ENCODE measurements at places on chromosomes 2 and 18.
A peak's percentile ranks its signal among the peaks of the same experiment; 100 is the strongest.

DNA sequence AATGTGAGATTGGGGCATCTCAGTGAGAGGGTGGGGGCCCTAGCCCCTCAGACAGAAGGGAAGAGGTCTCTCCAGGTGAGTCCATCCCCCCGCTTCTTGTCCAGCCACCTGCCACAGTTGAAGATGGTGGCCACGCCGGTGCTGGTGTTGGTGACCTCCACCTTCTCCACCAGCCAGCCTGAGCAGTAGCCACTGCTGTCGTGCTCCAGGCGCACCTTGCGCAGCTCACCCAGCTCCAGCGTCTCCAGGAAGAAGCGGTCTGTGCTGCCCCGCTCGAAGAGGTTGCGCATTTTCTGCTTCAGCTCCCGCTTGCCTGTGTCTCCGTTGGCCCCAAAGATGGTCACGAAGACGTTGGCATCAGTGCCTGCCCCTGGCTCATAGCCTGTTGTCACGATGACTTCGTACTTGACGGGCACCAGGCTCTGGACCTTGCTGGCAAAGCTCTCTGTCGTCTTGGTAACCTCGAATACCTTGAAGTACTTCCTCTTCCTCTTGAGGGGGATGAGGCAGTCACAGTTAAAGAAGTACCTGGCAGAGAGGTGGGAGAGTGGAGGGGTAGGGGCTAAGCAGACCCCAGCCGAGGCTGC lies 179.5 kb downstream of the LOXHD1 start:
- no peak for DNase-seq

- DNase-seq = no peak
Observed at GRCh38 chr2:52502476-52502860, 1265.1 kb upstream of the CHAC2 start.

GRCh38 chr2:133837441-133838094 lies 269.3 kb upstream of the NCKAP5 start:
- no peak for DNase-seq

GRCh38 chr2:25489631-25490030 lies 147.9 kb upstream of the DNMT3A start:
- no peak for DNase-seq

DNA sequence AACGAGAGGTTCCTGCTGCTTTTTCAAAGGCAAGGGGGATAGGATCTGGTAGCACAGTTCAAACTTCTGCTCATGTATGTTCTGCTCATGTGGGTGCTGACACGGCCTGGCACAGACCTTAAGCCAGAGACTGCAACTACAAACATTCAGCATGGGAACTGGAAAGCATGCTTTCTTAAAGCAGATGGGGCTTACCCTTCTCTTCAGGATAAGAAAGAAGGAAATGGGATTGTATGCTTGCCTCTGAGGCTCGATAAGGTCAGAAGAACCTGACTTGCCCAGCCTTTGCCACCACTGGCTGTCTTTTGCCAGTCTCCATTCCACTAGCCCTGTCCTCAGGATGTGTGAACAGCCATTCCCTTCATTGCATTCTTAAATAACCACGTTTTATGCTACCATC lies 10.7 kb downstream of the DOCK10 start:
- no peak for DNase-seq

- no peak for DNase-seq
Observed at GRCh38 chr2:31312898-31313297, 78.9 kb downstream of the EHD3 start.

- DNase-seq = no peak
Observed at GRCh38 chr2:209593930-209594329, 170.1 kb downstream of the MAP2 start.

DNA sequence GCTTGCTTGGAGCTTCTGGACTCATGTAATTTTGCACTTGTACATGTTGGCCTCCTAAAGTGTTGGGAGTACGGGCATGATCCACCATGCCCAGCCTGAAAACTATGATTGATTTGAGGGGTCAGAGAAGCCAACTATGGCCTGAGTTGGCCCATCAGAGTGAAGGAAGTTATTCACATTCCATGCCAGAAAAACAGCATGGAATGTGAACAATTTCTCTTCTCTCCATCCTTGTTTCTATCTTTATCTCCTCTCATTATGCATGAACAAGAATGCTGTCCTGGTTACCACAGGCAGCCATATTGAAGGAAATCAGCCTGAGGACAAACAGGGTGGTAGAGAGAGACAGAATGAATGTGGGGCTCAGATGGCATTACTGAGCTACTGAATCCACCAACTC lies 3.5 kb upstream of the CD226 start:
- no peak for DNase-seq

- DNase-seq = no peak
Observed at GRCh38 chr2:188663301-188663700, 310.9 kb upstream of the COL3A1 start.

GRCh38 chr18:59744271-59744721 lies 47.1 kb upstream of the CCBE1 start:
- DNase-seq = no peak

GRCh38 chr2:59791004-59791618 lies 762.3 kb downstream of the BCL11A start:
- no peak for DNase-seq

DNA sequence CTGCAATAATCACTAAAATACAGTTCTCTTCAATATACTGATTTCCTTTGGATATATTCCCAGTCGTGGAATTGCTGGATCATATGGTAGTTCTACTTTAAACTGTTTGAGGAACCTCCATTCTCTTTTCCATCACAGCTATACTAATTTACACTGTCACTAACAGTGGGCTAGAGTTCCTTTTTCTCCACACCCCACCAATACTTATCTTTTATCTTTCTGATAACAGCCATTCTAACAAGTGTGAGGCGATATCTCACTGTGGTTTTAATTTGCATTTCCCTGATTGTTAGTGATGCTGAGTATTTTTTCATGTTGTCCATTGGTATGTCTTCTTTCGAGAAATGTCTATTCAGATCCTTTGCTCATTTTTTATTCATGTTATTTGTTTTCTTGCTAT lies 68.4 kb downstream of the CERKL start:
- DNase-seq = no peak

- DNase-seq = no peak
Observed at GRCh38 chr2:63980794-63981193, 38.4 kb downstream of the VPS54 start.

GRCh38 chr18:13229001-13229671 lies 10.6 kb downstream of the LDLRAD4 start:
- DNase-seq = no peak

GRCh38 chr2:3512086-3512485 lies 7.2 kb downstream of the ADI1 start:
- no peak for DNase-seq

- DNase-seq = no peak
Observed at GRCh38 chr2:132374551-132374950, 42.1 kb upstream of the GPR39 start.

DNA sequence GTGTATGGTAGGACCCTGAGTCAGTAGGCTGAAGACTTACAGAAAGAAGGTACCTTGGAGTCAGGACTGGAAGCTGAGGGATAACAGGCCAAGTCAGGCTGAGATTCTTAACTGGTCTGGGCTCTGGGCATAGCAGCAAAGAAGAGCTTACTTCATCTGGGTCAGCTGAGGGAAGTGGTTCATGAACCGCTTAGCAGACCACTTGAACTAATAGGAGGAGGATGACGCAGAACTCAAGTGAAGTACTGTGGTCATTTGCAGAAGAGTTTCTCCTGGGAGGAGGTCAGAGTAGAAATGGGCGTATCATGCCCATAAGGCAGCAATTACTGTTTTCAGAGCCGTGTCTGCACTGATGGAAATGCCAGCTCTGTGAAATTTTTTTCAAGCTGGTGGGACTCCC lies 164.5 kb downstream of the LCLAT1 start:
- DNase-seq = no peak

DNA sequence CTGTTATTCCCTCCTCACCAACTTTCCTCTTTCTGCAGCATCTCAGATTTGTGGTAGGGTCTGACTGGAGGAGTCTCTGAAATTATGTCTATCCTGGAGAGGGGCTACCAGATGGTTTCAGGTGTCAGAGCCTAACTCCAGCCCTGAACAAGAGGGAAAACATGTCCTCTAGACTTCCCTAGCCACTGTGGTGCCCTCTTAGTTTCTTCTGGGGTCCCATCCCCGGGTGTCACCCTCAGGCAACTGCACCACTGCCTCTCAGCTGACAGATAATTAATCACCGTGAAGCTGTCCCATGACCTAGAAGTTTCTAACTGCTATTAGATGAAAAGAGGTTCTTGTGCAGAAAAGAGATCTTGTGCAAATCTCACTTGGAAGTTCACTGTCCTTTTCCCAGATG lies 95.1 kb upstream of the CELF4 start:
- DNase-seq = no peak

- peak; percentile 76 for DNase-seq
Observed at GRCh38 chr2:219509780-219510511, 4.3 kb upstream of the ASIC4 start.

- no peak for DNase-seq
Observed at GRCh38 chr2:71558300-71559051, 105.1 kb downstream of the DYSF start.

GRCh38 chr2:221255862-221256261 lies 316.2 kb downstream of the EPHA4 start:
- peak; percentile 45 for DNase-seq

- no peak for DNase-seq
Observed at GRCh38 chr2:7053650-7054265, 136.5 kb downstream of the RNF144A start.

GRCh38 chr2:241606186-241606585 lies 30.8 kb downstream of the THAP4 start:
- no peak for DNase-seq

GRCh38 chr2:224268441-224268840 lies 133.5 kb downstream of the FAM124B start:
- DNase-seq = no peak

- no peak for DNase-seq
Observed at GRCh38 chr2:73982140-73982617, 2.5 kb upstream of the TET3 start.

GRCh38 chr2:40199771-40200170 lies 252.1 kb downstream of the SLC8A1 start:
- DNase-seq = no peak

GRCh38 chr2:160751021-160751420 lies 257.4 kb upstream of the RBMS1 start:
- DNase-seq = no peak

DNA sequence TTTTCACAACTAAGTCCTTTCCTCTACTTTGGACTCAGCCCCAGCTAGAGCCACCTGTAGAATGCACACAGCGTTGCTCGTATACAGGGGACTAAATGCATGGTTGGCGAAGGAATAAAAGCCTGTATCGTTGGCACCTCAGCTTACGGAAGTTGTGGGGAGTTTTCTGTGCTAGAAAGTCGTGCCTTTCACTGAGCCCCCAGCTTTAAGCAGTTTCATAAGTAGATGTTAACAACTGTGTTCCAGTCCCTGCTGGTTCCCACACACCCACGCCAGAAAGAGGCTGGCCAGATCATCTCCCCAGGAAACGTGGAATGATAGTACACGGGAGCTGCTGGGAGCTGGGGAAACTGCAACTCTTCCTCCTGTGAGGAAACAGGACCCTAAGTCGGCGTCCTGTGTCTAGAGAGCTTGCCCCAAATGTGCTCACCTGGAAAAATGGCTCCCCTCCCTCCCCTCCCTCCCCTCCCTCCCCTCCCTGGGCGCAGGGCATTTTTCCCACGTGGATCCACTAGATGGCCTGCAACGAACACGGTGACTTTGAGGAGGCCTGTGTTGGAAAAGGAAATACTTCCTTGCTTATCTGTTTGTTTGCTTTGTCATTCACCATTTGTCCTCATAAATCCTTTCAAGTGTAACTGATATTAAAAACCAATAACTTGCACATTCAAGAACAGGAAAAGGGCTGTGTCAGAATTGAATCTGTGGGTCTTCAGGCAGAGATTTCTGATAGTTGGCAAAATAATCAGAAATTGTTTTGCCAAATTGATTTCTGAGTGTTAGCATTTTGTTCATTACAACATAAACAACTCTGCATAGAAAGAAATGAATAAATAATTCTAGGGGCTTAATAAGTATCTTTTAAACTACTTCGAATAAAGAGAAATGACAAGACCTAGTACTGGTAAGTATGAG lies 43.9 kb upstream of the RFX8 start:
- DNase-seq = peak; percentile 54

GRCh38 chr18:3931013-3931315 lies 481.0 kb downstream of the TGIF1 start:
- DNase-seq = no peak

- no peak for DNase-seq
Observed at GRCh38 chr2:5690718-5691220, 1.4 kb upstream of the SOX11 start.

Measured in iPS-NIHi11 (cell line).